G401 (cell line): ENCODE measurements at places on chromosomes 7 and 10.

GRCh38 chr10:104041891-104042535 is 43.7 kb downstream of the COL17A1 start:
- no peak for DNase-seq

- DNase-seq = peak; percentile 43
These were observed 16.9 kb upstream of the STMP1 start for GRCh38 chr7:135645296-135645904.

DNA sequence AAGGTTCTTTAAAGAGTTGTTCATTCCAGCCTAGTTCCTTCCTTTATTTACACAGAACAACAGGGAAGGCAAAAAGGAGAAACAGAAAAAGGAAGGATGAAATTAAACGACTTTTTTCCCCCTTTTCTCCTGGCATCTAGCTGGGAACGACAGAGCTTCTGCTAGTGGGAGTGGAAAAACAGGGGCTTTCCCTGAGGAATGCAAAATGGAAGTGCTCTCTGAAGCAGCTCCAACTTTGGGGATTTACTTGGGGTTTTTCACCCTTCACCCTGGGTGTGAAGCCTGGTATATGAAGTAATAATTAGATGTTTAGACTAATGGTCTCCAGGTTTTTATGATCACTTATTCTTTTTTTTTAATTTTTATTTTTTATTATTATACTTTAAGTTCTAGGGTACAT is 4.2 kb downstream of the PMPCB start:
- no peak for DNase-seq

- DNase-seq = no peak
These were observed 642.5 kb upstream of the KCND2 start for GRCh38 chr7:119630406-119630969.
